ENCODE measurements at places on chromosomes 7 and 10.

- DNase-seq: no peak
These were observed 87.4 kb downstream of the CELF2 start for GRCh38 chr10:11104772-11105675.

DNA sequence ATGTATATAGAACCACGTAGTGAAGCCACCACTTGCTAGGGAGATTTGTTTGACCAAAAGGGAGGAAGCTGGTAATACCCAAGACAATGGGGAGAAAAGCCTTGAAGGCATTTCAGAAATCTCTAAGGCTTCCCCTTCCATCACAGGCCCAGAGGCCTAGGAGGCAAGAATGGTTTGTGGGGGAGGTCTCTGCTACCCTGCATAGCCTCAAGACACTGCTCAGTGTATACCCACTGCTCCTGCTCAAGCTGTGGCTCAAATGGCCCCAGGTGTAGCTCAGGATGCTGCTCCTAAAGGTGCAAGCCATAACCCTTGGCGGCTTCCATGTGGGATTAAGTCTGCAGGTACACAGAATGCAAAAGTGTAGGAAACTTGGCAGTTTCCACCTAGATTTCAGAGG lies 1105.8 kb downstream of the GATA3 start:
- DNase-seq: no peak

DNA sequence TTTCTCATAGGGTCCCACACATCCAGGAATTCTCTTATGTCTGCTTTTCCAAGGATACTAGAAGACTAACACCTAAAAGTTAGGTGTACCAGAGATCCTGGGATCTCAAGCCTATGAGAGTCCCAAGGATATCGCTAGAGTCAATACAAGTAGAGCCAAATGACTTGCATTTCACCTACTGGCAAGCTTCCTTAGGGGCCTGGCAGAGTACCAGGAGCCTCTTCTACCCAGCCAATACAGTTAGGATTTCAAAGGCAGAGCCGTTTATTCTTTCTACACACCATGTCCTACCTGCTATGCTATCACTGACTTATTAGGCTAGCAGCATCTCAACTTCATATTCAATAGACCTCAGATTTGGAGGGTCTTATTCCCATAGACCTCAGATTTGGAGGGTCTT lies 53.5 kb upstream of the UNC5B start:
- no peak for DNase-seq

DNA sequence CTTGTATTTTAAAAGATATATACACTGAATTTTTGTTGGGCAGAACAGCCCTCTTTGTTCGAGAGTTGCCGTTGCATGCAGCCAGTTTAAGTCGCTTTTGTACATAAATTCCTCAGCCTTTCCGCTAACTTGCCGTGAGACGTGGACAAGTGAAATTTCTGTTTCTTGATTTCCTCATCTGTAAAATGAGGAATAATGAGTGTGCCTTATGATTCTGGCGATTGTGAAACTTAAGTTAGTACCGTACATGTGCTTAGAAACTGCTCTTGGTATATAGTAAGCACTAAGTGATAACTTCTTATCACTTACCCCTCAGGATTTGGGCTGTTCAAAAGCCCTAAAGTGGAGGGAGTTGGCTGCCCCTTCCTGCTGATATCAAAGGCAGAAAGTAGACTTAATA lies 1.4 kb downstream of the CCNJ start:
- peak; percentile 16 for DNase-seq

- peak; percentile 51 for DNase-seq
These were observed 23.9 kb upstream of the MPP7 start for GRCh38 chr10:28326516-28327490.

DNA sequence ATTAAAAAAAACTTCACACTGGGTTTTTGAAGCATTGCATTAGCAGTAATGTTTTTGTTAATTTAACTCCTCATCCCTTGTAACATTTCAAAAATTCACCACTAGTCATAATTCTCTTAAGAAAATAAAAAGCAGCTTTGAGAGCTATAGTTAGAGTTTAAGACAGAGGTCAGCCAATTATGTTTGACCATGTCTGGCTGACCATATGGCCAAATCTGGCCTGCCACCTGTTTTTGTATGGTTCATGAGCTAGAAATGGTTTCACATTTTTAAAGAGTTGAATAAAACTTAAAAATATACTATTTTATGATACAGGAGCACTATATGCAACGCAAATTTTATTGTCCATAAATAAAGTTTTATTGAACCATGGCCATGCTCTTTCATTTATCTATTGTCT lies 73.0 kb upstream of the LRRTM3 start:
- DNase-seq: no peak

- DNase-seq: no peak
These were observed 2.8 kb upstream of the LZTS2 start for GRCh38 chr10:100996678-100997359.

DNA sequence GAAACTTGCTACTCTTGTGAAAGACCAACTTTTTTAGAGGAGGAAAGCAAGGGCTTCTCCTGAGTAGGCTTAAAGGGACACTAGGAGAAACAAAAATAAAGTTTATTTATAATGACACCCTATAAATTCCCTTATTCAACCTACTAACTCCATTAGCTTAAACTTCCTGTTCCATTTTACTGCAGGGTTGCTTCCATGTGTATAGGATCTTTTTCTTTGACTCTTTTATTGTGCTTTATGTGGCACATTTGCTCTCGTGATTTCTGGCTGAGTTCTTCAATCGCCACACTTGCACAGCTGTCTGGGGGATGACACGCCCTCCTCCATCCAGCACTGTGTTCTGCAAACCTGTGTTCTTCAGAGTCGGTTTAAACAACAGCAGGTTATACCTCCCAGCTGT lies 225.7 kb upstream of the NPVF start:
- no peak for DNase-seq

- no peak for DNase-seq
These were observed 20.7 kb upstream of the ZRANB1 start for GRCh38 chr10:124921261-124921660.

DNA sequence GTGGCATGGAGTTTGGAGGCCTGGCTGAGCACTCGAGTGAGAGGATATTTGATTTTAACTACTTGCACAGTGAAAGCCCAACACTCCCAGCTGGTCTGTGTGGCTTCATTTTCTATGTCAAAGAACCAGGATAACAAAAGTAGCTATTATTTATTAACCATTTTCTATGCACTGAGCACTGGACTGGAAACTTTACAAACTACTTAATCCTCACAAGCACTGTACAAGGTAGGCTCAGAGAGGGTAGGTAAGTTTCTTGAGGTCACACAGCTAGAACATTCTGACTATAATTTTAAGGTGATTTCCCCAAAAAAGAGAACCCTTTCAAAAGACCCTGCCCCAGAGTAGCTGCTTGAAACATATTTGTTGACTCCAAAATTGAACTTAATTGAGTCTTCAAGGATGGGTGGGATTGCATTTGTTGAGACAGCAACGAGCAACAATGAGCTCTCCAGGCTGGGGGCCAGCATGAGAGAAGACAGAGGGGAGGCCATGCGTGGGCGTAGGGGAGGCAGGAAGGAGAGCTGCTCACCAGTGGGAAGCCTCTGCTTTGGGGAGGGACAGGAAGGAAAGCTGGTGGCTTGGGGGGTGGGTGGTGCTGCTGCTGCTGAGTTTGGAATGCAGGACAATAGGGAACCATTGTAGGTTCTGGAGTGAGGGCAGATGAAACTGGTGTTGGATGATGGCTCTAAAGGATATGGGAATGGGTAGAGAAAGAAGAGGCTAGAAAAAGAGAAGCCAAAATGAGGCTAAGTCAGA lies 31.5 kb downstream of the FAM241B start:
- DNase-seq: no peak

DNA sequence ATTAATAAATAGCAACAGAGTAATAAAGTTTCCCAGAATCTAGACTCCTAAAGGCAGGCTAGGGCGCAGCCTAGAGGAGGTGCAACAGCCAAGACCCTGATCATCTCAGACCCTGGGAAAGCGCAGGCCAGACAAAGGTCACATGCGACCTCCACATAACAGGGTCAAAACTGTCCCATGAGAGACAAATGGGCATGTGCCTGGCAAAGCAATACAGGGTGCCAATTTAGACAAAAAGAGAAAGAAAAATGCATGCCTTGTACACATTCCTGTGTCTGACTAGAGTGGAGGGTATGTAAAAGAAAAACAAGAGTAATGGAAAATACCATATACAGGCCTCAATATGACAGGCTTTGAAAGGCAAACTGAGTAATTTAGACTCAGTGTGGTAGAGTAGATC lies 22.2 kb downstream of the MPP7 start:
- DNase-seq: peak; percentile 95

- no peak for DNase-seq
These were observed 117.5 kb downstream of the NSUN6 start for GRCh38 chr10:18533896-18534295.

GRCh38 chr10:20299034-20299736 lies 483.0 kb downstream of the PLXDC2 start:
- peak; percentile 44 for DNase-seq

DNA sequence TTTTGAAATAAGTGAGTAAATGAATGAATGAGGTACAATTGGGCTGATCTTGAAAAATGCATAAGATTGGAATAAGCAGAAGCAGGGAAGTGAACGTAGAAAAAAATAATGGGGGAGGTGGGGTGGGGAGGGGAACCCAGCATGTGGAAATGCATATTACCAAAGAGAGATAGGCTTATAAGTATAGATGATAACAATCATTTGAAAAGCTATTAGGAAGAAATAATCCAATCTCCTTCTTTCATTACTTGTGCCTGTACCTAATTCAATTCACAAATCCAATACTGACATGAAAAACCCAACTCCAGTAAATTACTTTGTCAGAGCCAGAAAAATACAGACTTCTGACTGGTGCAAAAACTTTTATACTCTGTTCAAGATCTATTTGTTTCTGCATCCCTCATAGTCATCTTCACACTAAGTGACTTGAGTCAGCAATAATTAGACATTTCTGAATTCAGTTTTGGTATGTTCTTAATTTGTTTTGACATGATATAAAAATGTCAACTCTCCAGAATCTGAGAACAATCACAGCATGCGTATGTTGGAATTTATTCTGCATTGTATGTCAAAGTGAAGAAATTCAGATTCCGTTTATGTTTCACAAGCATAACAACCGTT lies 99.2 kb downstream of the IQUB start:
- DNase-seq: no peak

GRCh38 chr10:114806562-114807391 lies 14.8 kb upstream of the FHIP2A start:
- no peak for DNase-seq

GRCh38 chr10:97136756-97137155 lies 49.0 kb downstream of the SLIT1 start:
- no peak for DNase-seq

DNA sequence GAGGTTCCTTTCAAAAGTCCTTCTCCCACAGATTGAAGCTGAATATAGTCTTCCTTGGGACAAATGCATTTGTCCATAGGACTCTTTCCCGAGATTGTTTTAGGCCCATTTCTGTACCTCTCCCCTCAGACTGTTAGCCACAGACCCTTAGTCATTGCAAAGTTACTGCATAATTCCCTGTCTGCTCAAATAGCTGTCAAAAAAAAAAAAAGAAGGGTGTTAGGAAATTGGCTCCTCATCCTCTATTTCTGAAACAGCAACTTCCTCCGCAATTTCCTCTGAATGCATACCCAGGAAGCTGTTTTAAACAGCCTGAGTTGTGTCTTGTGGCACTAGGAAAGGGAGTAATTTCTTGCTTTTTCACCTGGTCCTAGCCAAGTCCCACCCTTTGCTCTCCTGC lies 5.4 kb downstream of the LRRC4 start:
- DNase-seq: no peak

GRCh38 chr10:12501324-12501723 lies 152.0 kb downstream of the CAMK1D start:
- DNase-seq: no peak

- no peak for DNase-seq
These were observed 621.3 kb upstream of the DPP6 start for GRCh38 chr7:153430931-153431330.

GRCh38 chr7:47444376-47445098 lies 137.4 kb downstream of the TNS3 start:
- DNase-seq: peak; percentile 32

- peak; percentile 92 for DNase-seq
These were observed 71.9 kb upstream of the DUSP5 start for GRCh38 chr10:110425684-110426293.

DNA sequence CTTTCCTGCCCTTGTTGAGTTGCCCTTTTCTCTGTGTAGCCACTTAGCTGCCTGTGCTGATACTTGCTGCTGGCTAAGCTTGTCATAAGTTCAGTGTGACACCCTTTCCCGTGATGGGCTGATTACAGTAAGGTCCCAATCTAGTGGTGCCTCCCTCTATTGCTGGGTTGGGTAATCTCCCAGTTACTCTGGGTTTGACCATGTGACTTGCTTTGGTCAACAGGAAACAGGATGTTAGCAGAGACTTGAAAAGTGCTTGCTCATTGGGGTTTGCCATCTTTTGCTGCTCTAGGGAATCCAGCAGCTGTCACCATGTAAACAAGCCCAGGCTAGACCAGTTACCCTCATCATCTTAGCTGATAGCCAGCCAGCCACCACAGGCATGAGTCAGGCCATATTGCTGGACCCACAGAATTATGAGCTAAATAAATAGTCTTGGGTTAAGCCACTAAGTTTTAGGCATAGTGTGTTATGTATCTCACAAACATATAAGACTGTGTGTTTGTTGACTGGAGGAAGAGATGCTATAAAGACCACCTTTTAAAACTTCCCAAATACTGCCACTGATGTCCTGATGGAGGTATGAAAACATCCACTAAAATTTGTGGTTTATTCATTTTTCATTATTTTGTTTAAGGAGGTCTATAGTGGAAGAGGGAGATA lies 4.0 kb upstream of the LEP start:
- peak; percentile 79 for DNase-seq

- no peak for DNase-seq
These were observed 57.7 kb upstream of the EFCAB10 start for GRCh38 chr7:105638902-105639495.

- DNase-seq: no peak
These were observed 77.1 kb upstream of the GNAI1 start for GRCh38 chr7:80057488-80057887.

DNA sequence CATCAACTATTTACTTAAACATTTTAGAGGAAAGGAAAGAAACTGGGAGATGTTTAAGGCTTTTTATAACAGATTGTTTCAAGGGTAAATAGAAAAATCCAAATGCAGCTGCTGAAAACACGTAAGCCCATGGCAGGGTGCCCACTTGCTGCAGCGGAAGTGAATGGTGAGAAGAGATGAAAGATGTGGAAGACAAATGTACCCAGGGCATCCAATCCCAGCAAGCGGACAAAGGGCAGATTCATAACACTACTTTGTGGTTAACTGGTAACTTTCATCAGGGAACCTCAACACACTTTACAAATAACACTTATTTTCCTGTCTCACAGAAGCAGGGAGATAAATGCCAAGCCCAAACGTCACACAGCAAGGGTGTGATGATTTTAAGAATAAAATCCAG lies 358.4 kb downstream of the KCNMA1 start:
- peak; percentile 43 for DNase-seq

All from fibroblast of skin of back (primary cell).